ENCODE measurements at places on chromosomes 3 and 15. TPM values are rescaled to one million over a fixed set of nuclear protein-coding genes. Genes with fewer than 3 reads are reported as not detected.

Gene PDHB
- total RNA-seq, result 58.3 TPM

Gene ZBTB38
- total RNA-seq, result 83.1 TPM

Gene ATP13A5
- total RNA-seq, result not detected

Gene ANKRD63
- 0.41 TPM for total RNA-seq

Gene RASGRP1
- 0.58 TPM for total RNA-seq

Gene TGM4
- total RNA-seq, result 0.18 TPM

Gene UROC1
- total RNA-seq, result not detected

Gene COL8A1
- total RNA-seq, result not detected

Gene IL20RB
- total RNA-seq, result 1.5 TPM

Gene PPM1L
- 0.68 TPM for total RNA-seq

Gene CEP19
- 2.7 TPM for total RNA-seq

Gene CIB1
- total RNA-seq, result 225 TPM

Gene PLSCR2
- not detected for total RNA-seq

Gene IGSF11
- total RNA-seq, result 5.6 TPM

Gene CPB1
- not detected for total RNA-seq

Gene POLQ
- 7.4 TPM for total RNA-seq

Gene WDR82
- 51.6 TPM for total RNA-seq

Gene RLBP1
- not detected for total RNA-seq

Gene PLA2G4B
- 2.2 TPM for total RNA-seq

Data from A549 treated with GW870086 at 1 μM for 4 hours (cell line).